ENCODE measurements at places on chromosomes 3 and 15.

- DNase-seq = no peak
These were observed 875.1 kb upstream of the EPHA6 start for GRCh38 chr3:95939235-95939809.

- DNase-seq = no peak
These were observed 38.5 kb downstream of the HMCES start for GRCh38 chr3:129317014-129317771.

GRCh38 chr3:14988988-14989394 is 41.6 kb downstream of the NR2C2 start:
- no peak for DNase-seq

GRCh38 chr3:9087831-9088413 is 124.7 kb upstream of the RAD18 start:
- no peak for DNase-seq

DNA sequence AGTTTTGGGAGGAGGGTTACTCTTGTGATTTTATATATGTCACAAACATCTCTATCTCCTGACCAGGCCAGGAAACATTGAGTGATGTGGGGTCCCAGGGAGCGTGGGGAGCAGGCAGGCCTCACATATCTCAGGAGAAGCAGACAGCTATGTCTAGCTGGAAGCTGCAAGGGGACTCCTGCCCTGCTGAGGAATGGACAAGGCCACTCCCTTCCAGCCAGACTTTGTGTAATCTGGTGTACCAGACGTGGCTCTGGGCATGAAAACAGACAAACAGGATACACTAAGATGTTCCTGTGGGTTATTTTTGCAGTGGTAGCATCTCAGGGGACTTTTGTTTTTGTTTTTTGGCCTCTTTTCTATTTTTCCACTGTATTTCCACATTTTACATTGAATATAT is 23.2 kb downstream of the CYP8B1 start:
- DNase-seq = no peak

DNA sequence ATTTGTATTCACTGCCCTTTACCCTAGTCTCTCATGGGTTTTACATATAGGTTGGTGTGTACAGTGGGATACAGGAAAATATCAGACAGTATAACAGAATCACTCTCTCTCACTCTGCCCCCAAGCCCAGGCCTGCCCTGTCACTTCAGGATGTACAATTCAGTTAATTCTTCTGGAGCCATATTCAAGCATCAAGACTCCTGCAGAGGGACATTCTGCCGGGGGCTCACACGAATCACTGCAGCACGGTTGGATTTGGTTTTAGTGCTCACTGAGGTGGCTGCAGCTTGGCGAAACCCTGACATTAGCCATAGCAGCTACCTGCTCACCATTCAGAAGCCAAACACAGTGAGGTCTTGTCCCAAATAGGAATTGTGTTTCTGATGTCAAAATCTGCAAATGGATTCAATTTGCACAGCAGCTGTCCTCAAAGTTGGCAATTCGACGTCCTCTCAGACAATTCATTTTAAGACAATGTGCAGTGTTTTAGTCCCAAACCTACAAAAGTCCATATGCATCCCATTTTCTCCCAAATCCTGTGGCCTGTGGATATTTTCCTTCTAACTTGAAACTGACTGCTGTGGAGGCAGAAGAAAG is 82.9 kb downstream of the CHSY1 start:
- no peak for DNase-seq

- no peak for DNase-seq
These were observed 41.7 kb downstream of the SLCO2A1 start for GRCh38 chr3:133987948-133988484.

DNA sequence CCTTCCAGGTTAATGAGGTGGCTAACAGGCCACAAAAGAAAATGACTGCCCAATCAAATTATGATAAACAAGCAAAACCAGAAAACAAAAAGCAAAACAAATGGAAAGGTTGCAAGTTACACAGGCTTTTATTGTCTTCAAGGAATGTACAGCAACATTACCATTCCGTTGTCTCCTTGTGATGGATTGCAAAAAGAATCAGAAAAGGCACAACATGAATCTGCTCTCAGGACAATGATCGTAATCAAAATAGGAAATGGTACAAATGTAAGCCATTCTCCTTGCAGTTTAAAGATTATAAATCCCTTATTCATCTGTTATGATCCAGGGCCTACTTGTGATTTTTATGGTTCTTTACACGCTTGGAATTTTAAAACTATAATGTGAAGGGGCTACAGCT is 125.8 kb downstream of the ECT2 start:
- no peak for DNase-seq

DNA sequence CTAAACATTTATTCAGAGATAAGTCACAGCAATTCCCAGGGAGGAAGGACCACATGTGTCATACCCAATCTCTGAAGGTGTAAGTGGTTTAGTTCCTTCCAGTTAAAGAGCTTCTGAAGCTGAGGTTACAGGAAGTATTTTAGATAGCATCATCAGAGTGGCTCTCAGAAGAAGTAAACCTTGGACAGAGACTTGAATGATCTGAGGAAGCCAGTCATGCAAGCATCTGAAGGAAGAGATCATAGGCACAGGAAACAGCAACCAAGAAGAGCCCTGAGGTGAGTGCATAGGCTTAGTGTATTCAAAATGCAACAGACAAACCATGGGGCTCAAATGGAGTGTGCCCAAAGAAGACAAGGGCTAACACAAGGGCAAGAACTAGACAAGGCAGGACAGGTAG is 210.3 kb downstream of the ULK4 start:
- no peak for DNase-seq

- no peak for DNase-seq
These were observed 35.4 kb upstream of the TSC22D2 start for GRCh38 chr3:150372722-150373121.

DNA sequence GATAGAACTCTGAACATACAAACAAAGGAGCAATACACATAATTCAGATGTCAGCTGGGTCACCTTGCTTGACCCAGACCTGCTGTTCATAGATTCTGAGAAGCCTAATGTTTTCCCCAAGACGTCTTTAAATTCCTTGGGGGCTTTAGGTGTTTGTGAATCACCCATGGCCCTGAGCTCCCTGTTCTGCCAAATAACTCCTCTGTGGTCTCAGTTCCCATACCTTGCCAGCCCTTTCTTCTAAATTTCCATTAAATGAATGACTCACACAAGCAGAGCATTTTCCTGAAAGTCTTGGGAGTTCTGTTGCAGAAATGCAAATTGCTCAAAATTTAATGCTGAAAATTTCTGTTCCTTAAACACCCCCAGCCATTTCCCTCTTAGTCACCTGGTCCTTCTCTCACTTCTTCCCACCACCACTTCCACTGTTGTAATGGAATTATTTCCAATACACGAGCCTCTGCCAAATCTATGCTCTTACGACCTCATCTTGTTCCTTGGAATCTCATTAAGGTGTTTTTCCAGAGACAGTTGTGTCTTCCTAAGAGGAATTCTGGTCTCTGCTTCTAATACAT is 33.4 kb upstream of the PSMD6 start:
- peak; percentile 58 for DNase-seq

- no peak for DNase-seq
These were observed 80.3 kb downstream of the STAG1 start for GRCh38 chr3:136671921-136672320.

GRCh38 chr3:124826703-124827102 is 60.5 kb downstream of the ITGB5 start:
- DNase-seq = peak; percentile 77

GRCh38 chr15:71202712-71203111 is 87.4 kb downstream of the THSD4 start:
- DNase-seq = no peak

GRCh38 chr3:50356553-50356952 is 2.8 kb downstream of the TMEM115 start:
- peak; percentile 27 for DNase-seq

- no peak for DNase-seq
These were observed 21.5 kb downstream of the SLC6A20 start for GRCh38 chr3:45774581-45775521.

DNA sequence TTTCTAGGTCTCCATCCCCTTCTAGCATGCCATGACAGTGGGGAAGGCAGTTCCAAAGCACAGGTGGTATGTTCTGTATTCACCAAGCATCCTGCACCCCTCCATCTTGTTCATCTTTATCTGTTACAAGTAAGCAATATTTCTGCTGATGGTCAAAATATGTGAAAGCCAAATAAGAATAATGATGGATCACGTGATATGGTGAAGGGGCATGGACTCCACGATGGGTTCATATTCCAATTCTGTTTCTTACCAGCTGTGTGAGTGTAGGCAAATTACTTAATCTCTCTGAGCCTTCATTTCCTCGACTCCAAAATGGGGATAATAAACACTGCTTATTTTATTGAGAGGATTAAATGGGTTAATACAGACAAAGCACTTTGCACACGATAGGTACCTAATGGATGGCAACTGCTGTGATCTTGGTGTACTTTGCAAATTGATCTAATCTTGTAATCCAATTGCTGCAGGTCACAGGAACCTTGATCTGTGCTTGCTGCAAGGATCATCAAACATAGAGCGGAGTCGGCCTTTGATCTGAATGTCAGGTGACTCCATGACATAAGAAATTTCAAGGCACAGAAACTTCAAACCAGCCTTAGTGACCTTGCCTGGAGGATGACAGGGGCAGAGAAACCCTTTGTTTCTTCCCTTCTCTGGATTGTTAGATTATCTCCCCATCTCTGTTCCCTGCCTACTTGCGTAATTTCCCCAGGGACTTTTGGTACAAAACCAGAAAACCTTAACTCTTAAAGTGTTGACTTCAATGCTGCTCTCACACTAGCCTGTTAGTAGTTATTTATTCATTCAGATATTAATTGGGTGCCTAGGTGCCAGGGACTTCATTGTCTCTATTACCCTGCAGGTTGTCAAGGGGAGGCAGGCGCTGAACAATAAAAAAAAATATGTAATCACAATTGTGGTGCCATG is 25.8 kb downstream of the SIAH2 start:
- DNase-seq = no peak

- DNase-seq = peak; percentile 5
These were observed 264.8 kb downstream of the SLCO3A1 start for GRCh38 chr15:92118162-92118935.

- no peak for DNase-seq
These were observed 31.3 kb downstream of the MGA start for GRCh38 chr15:41691471-41691870.

DNA sequence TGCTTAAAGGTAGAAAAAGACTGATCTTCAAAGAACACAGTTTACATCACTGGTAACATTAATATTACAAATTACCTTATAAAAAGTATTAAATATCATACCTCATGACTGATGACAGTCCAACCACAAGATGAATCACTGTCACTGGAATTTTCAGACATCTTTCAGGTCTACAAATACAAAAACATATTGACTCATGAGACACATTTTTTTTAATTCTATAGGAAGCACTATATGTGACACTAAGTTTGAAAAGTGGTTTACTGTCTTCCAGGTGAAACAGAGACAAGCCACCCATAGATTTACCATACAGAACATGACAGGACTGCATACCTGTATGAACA is 18.9 kb downstream of the CCPG1 start:
- DNase-seq = peak; percentile 6

DNA sequence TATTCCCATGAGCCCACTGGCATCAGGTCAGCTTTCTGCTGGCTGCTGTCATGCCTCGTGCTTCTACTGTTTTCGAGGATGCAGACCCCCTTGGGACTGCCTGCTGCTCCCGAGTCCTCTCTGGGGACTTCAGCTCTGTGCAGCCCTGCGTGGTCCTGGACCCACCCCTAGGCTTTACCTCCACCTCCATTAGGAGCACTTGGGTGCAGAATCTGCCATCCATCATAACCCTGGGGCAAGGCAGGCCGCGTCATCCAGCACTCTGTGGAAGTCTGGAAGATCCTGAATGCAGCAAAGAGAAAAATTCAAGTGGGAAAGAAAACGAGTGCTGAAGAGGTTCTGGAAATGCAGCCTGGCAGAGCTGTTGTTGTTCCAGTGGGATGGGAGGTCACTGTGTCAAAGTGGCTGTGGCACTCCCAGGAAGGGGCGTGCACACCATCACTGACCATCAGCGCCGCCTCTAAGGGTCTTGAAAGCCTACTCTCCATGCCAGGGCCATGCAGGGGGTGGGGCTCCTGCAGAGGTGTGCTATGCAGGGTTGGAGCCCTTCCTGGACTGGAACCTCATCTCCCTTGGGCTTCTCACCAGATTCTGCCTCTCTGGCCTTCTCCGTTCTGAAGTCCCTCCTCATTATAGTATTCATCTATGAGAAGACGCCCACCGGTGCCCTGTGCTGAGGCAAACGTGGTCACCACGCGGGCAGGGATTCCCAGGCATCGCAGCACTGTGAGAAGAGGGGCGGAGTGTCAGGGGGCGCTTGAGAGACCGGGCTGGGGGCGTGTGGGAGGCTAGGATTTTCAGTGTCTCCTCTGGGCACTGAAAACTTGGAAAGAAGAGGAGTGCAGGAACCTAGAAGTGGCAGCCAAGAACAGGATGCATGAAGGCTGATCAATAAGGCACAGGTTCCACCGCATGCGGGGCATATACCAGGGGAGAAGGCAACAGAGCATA is 12.5 kb downstream of the EPB42 start:
- no peak for DNase-seq

DNA sequence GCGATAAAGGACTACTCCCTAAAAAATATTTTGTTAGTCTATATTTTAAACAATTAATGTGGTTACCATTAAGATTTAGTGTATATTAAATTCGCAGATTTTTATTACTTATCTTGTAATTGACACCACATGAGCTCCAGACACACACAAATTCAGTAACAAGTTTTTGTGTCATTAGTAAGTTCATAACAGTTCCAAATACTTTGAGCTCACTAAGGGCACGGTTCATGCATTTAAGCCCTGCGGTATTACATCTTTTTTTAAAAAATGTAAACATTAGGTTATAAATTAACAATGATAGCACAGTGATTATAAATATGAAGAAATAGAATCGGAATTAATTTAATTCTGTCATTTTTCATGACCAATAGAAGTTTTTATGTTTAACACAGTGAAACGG is 317.3 kb downstream of the ZNF385D start:
- DNase-seq = no peak

GRCh38 chr15:81310480-81310879 is 13.5 kb downstream of the STARD5 start:
- DNase-seq = no peak

DNA sequence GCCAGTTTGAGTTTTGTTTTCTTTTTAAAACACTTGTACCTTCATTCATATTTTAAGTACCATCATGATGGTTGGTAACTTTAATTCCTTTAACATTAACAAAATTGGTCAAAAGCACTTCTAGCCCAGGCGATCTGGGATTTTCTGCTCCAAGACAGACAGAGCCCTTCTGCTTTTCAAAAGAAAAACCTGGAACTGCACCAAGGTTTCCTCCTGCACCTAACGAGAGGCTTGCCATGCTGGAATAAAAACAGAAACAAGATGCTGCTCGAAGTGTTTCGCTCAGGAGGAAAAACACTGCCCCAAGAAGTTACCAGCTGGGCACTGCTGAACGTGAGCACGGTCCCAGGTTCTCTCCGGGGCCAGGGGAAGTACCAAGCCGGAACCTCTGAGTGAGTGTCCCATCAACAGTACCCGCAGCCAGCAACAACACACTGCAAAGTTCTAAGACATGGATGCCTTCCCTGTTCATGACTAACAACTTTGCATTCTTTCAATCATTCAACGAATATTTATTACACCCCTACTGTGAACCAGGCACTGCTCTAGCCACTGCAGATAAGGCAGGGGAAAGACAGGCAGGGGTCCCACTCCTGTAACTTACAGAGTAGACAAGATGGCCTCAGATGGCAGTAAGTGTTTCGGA is 98.8 kb downstream of the XXYLT1 start:
- DNase-seq = no peak

GRCh38 chr3:77932926-77933325 is 893.0 kb downstream of the ROBO2 start:
- DNase-seq = no peak

Measured in Daoy (cell line).